Stimulated activated CD4-positive, alpha-beta T cell treated with anti-CD3 and anti-CD28 coated beads, TNF-alpha, amount 100 ng/mL, for 24 hours (primary cell): ENCODE measurements at places on chromosomes 4 and X.

DNA sequence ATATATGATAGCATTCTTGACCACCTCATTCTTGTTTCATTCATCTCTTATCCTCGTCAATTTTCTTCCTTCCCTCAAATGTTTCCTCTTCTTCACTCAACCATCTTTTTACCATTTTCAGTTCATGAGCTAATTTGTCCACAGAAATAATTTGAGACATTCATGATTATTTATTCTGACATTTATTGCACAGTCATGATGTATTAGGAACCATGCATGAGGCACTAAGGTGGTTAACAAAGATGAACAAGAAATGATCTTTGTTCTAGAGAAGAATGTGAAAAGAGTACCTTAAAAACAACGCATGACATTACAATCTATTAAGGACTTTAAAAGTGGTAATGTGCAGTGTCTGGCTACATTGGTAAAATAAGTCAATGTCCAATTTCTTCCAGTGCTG is 27.9 kb downstream of the TEC start:
- no peak for DNase-seq

- no peak for DNase-seq
Measured at GRCh38 chr4:88993246-88993645, 63.7 kb downstream of the FAM13A start.

- no peak for DNase-seq
Measured at GRCh38 chr4:185915271-185915670, 103.3 kb upstream of the SORBS2 start.

- no peak for DNase-seq
Measured at GRCh38 chr4:21879187-21879586, 69.4 kb downstream of the KCNIP4 start.

GRCh38 chr4:21083413-21083812 is 383.2 kb downstream of the PACRGL start:
- DNase-seq = no peak

DNA sequence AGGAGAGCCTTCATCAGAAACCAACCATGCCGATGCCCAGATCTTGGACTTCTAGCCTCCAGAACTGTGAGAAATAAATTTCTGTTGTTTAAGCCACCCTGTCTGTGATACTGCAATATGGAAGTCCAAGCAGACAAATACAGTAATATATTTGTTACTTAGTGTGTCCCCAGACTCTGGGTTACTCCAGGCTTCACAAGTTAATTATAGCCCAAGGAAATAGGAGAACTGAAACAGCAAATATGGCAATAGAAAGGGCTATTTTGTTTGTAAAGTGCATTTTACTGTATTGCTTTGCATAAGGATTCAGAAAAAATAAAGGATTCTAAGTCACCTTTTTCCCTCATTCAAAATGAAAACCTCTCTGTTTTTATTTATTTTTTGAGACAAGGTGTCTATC is 15.7 kb downstream of the TIGD4 start:
- no peak for DNase-seq

- no peak for DNase-seq
Measured at GRCh38 chr4:26826721-26827120, 33.9 kb upstream of the STIM2 start.

- DNase-seq = no peak
Measured at GRCh38 chr4:103076747-103077347, at the start of gene SLC9B2. Gene SLC9B2 (minus strand): TSS chr4:103076761. CDS start chr4:103067550, 9,211 bp downstream.

DNA sequence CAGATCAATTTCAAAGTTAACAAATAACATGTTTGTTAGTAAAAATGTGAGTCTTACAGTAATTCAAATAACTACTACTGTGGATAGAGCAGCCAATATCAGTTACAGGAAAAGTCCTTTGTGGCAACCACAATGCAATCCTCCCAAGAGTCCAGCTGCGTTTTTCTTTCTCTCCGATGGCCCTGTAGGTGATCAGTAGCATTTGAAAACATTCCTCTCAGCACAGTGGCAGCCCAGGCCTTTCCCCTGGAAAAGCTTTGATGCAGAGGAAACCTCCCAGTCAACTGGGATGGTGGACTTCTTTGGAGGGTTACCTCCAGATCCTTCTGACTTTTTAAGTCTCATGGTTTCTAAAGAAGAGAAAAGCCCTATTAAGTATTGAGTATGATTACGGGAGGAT is 18.0 kb upstream of the PDZD4 start:
- DNase-seq = no peak

DNA sequence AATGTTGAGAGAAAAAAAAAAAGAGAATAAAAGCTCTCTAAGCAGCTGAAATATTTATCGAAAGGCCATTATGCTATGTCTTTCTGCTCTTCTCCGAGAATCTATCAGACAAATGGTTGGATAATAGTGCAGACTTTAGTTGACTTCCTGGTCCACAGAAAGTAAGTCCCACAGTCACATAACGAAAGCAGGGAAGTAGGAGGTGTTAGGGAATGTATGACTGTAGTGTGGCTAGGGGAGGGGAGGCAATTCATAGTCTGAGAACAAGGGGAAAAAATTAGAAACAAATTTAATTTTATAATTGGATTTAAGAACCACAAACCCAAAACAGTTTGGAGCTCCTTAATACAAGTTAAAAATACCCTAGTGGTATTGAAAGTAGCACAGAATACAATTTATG is 79.7 kb upstream of the VEGFC start:
- no peak for DNase-seq

DNA sequence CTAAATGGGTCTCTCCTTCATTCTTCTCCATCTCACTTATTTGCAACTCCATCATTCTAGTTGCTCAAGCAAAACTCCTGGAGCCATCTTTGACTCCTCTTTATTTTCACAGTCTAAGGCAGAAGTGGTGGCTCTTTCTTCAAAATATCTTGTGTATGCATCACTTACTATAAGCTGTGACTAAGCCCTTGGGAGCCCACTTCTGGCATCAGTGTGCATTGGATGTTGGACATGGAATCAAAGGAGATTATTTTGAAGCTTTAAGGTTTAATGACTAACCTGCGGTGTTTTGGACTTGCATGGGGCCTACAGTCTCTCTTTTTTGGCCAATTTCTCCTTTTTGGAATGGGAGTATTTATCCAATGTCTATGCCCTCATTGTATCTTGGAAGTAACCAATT is 276.8 kb downstream of the SPOCK3 start:
- no peak for DNase-seq

DNA sequence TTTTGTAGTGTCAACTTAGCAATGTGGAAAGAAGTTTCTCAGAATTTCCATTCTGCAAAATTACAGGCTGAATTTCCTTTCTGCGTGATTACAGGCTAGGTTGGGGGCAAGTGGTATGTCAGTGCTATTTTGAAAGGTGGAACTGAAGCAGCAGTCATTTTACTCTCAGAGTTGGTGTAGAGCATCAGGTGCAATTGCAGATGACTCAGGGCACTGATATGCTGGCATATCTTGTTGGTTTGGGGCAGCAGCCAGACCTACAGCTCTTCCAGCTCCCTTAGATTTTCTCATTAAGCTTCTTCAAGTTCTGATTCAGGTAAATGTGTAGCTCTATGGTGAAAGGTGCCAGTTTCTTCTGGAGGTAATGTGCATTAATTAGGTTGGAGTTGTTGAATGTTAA is 930.7 kb upstream of the PCDH10 start:
- no peak for DNase-seq

DNA sequence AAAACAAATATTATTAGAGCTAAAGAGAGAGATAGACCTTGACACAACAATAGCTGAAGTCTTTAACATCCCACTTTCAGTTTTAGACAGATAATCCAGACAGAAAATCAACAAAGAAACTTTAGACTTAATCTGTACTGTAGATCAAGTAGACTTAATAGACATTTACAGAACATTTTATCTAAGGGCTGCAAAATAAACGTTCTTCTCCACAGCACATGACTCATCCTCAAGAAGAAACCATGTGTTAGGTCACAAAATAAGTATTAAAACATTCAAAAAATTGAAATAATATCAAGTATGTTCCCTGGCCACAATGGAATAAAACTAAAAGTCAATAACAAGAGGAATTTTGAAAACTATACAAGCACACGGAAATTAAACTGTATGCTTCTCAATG is 1510.3 kb upstream of the PCDH10 start:
- DNase-seq = no peak

GRCh38 chr4:37989398-37990260 is 29.4 kb downstream of the PTTG2 start:
- no peak for DNase-seq
